ENCODE measurements at places on chromosomes 13 and 19.

DNA sequence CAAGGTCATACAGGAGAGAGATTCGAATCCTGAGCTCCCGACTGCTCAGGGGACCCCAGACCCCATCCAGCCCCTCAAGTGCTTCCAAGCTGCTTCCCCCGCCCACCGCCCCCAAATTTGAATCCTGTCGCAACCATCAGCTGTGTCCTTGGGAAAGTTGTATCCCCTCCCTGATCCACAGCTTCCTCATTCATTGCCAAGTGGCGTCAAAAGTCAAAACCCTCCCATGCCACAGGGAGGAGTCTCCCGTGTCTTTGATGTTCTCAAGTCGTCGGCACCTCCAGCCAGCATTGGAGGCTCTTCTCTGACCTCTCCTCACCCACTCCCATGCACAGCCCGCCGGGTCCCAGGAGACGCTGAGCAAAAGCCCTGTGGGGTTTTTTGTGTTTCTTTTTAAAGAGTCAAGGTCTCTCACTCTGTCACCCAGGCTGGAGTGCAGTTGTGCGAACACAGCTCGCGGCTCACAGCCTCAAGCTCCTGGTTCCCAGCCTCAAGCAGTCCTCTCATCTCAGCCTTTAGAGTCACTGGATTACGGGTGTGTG is 2.8 kb upstream of the IFI30 start:
- no peak for DNase-seq

- no peak for DNase-seq
Observed at GRCh38 chr13:25879466-25879865, 172.3 kb downstream of the SHISA2 start.

GRCh38 chr19:37946132-37946531 is 39.1 kb downstream of the SIPA1L3 start:
- DNase-seq: no peak

- no peak for DNase-seq
Observed at GRCh38 chr19:56355517-56355916, 37.8 kb downstream of the ZNF582 start.

- no peak for DNase-seq
Observed at GRCh38 chr13:27634231-27634630, 12.5 kb downstream of the POLR1D start.

DNA sequence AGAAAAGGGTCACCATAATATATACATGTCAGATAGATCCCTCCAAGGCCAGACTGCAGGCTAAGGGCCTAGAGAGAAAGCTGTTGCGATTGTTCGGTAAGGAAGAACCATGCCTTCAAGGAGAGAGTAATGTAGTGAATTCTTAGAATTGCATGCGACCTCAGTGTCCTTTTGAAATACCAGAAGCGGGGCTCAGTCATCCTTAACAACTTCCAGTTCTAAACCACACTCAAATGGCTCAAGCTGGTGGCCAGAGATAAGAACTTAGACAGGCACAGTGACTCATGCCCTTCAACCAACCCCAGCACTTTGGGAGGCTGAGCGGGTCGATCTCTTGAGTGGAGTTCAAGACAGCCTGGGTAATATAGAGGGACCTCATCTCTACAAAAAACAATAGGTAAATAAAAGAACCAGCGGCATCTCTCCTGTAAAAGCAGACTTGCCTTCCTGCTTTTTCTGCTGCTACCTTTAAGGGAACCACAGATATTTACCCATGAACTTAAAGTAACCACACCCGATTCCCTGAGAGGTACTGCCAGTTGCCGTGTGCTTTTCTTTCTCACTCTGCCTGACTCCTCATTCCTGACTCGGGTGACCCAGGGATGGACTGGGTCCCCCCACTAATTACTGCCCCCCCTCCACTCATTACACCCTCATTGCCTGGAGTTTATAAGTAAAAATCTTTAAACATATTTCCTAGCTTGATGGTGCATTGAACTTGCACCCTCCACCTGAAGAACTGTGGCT is 15.4 kb upstream of the SIGLEC6 start:
- no peak for DNase-seq

DNA sequence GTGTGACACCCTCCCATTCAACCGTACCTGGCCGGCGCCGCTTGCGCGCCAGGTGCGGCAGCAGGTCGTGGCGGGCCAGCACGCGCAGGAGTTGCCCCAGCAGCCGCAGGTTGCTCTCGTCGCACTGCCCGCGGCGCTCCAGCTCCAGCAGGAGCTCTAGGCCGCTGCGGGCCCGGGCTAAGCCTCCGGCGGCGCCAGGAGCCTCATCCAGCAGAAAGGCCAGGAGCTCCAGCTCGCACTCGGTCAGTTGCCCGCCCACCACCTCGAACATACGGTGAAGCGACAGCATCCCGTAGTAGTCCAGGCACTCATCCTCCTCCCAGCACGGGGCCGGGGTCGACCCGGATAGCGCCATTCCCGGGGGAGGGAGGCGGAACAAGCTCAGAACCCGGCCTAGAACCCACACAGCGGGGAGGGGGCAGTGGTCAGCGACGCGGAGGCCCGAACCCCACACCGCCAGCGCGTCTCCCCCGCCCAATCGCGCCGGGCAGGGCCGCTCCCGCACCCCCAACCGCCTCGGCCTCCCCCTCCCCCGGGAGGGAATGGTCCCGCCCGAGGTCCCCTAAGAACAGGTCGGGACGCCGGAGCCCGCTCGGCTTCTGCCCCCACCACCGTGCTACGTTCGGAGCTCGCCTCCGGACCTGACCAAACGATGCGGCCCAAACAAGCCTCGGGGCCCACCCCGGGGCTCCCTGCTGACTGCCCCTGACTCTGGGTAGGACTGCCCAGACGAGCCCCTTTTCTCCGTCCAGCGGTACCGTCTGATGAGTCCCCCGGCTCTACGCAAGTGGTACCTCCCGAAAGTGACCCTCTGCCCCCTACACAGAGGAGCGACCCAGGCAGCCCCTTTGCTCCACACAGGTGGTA is 591 bp downstream of the DEDD2 start:
- no peak for DNase-seq

Data from activated CD4-positive, alpha-beta T cell treated with anti-CD3 and anti-CD28 coated beads, Interleukin-2, amount 50 U/mL, for 4 hours (primary cell).